CD4-positive, alpha-beta T cell treated with Interleukin-12 subunit alpha and Interleukin-12 subunit beta, for 1 hour (primary cell): ENCODE measurements at places on chromosomes 11 and 22.

GRCh38 chr22:29870574-29870973 is 12.4 kb upstream of the MTMR3 start:
- no peak for DNase-seq

- no peak for DNase-seq
Observed at GRCh38 chr22:26617271-26618199, at the start of gene CRYBB1. Gene CRYBB1 (minus strand): TSS chr22:26618027. CDS start chr22:26616319, 1,708 bp downstream.

- no peak for DNase-seq
Observed at GRCh38 chr22:39915295-39915726, 14.4 kb downstream of the GRAP2 start.

DNA sequence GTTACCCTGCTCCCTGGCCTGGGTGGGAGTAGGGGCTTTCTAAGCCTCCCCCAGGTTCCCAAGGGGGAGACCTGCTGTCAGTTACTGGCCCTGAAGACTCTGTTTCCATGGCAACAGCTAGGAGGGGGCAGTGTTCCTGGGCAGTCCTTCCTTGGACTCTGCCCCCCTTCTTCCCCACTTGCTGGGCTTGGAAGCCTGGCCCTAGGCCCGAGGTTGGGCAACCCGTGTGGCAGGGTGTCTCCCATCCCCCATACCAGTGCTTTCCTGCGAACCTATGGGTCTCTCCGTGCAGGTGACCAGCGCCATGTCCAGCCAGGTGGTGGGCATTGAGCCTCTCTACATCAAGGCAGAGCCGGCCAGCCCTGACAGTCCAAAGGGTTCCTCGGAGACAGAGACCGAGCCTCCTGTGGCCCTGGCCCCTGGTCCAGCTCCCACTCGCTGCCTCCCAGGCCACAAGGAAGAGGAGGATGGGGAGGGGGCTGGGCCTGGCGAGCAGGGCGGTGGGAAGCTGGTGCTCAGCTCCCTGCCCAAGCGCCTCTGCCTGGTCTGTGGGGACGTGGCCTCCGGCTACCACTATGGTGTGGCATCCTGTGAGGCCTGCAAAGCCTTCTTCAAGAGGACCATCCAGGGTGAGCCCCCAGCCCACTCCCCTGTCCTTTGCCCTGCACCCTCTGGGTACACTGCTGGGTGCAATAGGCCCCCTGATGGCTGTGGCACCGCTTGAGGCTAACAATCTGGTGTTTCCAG is 1.7 kb downstream of the ESRRA start:
- no peak for DNase-seq

DNA sequence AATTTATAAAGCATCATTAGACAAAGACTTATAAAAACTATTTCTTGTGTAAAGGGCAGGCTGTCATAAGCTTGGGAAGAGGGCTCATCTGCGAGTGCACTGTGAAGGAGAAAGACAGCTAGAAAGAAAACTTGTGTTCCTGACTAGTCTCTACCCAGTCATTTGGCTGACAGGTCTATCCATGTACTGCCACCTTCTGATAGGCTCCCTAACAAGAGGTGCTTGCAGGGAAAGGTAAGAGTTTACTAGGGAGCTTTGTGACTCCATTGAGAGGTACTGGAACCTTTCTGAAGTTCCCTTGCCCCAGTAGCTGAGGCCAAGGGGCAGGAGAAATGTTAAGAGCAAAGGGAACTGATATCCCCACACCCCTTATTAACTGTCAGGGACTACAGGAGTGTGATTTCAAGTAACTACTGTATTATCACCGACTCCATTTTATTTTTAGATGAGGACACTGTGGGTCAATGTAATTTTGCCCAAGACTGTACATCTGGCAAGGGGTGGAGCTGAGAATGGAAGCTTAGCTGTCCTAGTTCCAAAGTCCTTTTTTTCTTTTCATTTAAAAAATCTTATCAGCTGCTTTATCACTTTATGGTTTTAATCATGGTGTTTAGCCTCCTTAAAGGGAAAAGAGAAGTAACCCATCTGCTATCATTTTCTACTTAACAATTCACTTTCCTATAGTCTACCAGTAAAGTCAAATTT is 129.4 kb downstream of the ARHGAP20 start:
- no peak for DNase-seq

- DNase-seq, result no peak
Observed at GRCh38 chr11:119236490-119236889, 30.4 kb downstream of the CBL start.

DNA sequence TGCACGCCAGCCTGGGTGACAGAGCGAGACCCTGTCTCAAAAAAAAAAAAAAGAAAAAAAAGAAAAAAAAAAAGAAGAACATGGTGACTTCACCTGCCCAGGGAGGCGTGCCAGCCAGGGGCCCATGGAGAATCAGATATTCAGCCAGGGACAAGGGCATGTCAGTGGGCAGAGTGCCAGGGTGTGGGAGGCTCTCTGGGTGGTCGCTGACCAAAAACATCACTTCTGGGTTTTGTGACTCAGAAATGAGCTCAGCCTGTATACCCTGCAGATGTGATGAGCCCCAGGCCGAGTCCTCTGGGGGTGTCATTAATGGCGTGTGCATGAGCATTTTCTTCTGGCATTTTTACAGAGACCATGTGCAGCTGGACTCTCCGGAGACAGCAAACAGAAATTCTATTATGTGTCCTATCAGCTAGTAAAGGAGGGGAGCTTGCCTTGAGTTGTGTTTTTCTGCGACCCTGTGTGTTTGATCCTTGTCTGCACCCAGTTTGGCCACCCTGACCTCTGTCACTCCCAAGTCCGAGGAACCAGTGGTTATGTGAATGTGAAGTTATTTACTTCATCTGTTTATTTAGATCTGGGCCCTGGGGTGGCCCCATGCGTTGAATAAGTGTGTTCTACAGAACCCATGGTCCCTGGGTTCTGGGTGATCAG is 53.6 kb downstream of the BCR start:
- no peak for DNase-seq

DNA sequence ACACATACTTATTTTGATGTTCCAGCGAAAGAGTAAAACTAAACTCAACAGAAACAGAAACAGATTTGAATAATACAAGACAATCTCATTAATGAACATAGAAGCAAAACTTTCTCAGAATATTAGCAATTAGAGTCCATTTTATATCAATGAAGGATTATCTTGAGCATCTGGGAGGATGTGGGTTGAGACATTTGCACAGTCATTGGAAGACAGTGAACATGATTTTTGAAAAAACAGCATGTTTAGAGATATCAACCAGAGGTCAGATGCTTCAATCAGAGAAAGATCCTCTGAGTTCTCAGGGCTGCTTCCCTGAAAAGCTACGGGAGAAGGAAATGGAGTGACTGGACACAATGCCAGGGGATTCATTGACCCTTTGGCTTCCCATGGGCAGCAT is 35.9 kb upstream of the VPREB1 start:
- DNase-seq, result no peak

GRCh38 chr11:80327956-80328614 is 887.3 kb upstream of the TENM4 start:
- DNase-seq, result no peak
